ENCODE measurements at places on chromosomes 1 and 21. TPM values are rescaled to one million over a fixed set of nuclear protein-coding genes. Genes with fewer than 3 reads are reported as not detected.

The SMPDL3B gene
- total RNA-seq = 0.28 TPM

The TMEM269 gene
- not detected for total RNA-seq

The LRRN2 gene
- not detected for total RNA-seq

The C1orf87 gene
- total RNA-seq = not detected

The CA14 gene
- total RNA-seq = not detected

The C1orf226 gene
- 0.56 TPM for total RNA-seq

The PIGR gene
- total RNA-seq = under 0.01 TPM

The PLA2G2C gene
- not detected for total RNA-seq

The FCRL5 gene
- total RNA-seq = not detected

The AZIN2 gene
- total RNA-seq = 2.5 TPM

The BEND5 gene
- under 0.01 TPM for total RNA-seq

The OR2L2 gene
- not detected for total RNA-seq

The UMODL1 gene
- under 0.01 TPM for total RNA-seq

The SHISAL2A gene
- total RNA-seq = not detected

The DNAH14 gene
- total RNA-seq = 8.5 TPM

The PODN gene
- 5.6 TPM for total RNA-seq

The GPR37L1 gene
- not detected for total RNA-seq

The IGSF9 gene
- total RNA-seq = not detected

The TBX15 gene
- total RNA-seq = 1.7 TPM

The UTS2 gene
- total RNA-seq = 0.56 TPM

The OR14K1 gene
- total RNA-seq = not detected

The USP16 gene
- total RNA-seq = 36.1 TPM

The DCDC2B gene
- total RNA-seq = not detected

The OLFML3 gene
- total RNA-seq = 7.5 TPM

The COL6A1 gene
- 1,625 TPM for total RNA-seq

The TNFRSF25 gene
- 6.8 TPM for total RNA-seq

The ADAR gene
- 59.2 TPM for total RNA-seq

The CCDC27 gene
- total RNA-seq = not detected

The PPM1J gene
- total RNA-seq = 2.3 TPM

The BRINP3 gene
- total RNA-seq = not detected

The S100A3 gene
- 2.8 TPM for total RNA-seq

The PRAMEF25 gene
- not detected for total RNA-seq

The BTBD19 gene
- 4.4 TPM for total RNA-seq

The PTGER3 gene
- total RNA-seq = 0.77 TPM

The BSND gene
- not detected for total RNA-seq

The PGBD5 gene
- under 0.01 TPM for total RNA-seq

The FNBP1L gene
- 22.0 TPM for total RNA-seq

The CHRM3 gene
- total RNA-seq = under 0.01 TPM

The FCGR2B gene
- total RNA-seq = not detected

The PPIAL4G gene
- total RNA-seq = not detected

The C1QB gene
- not detected for total RNA-seq

The CDC20 gene
- 161 TPM for total RNA-seq

The CAMK1G gene
- total RNA-seq = 0.77 TPM

The VASH2 gene
- not detected for total RNA-seq

The AMY2A gene
- not detected for total RNA-seq

The LGR6 gene
- total RNA-seq = not detected

The MYOM3 gene
- total RNA-seq = under 0.01 TPM

The TCEANC2 gene
- total RNA-seq = 3.1 TPM

The SMIM1 gene
- total RNA-seq = not detected

The DONSON gene
- 15.2 TPM for total RNA-seq

The YTHDF2 gene
- total RNA-seq = 42.0 TPM

The ARMH1 gene
- total RNA-seq = 0.28 TPM

The S100A16 gene
- total RNA-seq = 126 TPM

The TNNT2 gene
- not detected for total RNA-seq

The ADGRB2 gene
- total RNA-seq = 8.2 TPM

The OR2T2 gene
- not detected for total RNA-seq

The KIF17 gene
- 5.1 TPM for total RNA-seq

All from regular cardiac myocyte (primary cell).